Activated naive CD8-positive, alpha-beta T cell treated with anti-CD3 and anti-CD28 coated beads for 36 hours (primary cell): ENCODE measurements at places on chromosomes 5 and 9. TPM values are rescaled to one million over a fixed set of nuclear protein-coding genes. Genes with fewer than 3 reads are reported as not detected.

- no peak for DNase-seq
Measured at GRCh38 chr9:124206391-124206790, 51.4 kb upstream of the NEK6 start.

DNA sequence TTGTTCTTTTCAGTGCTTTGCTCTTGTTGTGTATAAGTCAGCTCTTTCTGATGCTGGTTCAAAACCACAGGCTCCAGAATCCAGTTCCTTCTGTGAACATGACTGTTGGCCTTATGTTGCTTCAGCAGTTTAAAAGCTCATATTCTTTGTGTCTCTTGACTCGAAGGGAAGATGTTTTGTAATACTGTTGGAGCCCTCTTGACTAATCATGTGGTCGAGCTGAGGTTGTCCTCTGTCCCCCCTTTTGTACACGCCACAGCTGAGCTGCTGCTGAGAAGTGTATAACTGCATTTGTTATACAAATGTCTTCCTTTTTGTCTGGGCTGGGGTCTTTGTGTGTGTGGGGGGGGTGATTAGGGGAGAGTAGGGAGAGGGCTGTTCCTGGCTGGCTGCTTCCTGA is 35.8 kb downstream of the SLC36A1 start:
- DNase-seq = no peak

- DNase-seq = no peak
Measured at GRCh38 chr5:139226131-139226530, 28.0 kb upstream of the SIL1 start.

GRCh38 chr5:94196953-94197352 is 421.5 kb downstream of the KIAA0825 start:
- no peak for DNase-seq

DNA sequence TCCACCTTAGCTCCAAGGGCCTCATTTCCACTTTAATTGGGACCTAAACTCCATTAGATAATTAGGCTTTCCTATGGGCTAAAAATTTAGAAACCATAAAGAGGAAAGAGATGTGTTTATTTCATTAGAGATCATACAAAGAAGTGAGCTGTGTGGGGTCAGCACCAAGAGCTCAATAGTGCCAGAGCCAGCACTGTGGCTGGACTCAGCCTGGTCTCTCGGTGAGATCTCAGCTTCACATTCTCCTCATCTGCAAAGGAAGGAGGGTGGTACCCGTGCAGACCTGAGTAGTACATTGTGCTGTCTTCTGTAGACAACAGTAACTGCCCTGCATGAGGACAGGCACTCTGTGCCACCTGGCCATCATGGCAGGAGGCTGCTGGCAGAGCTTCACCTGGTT is 136.1 kb upstream of the EPB41L4A start:
- no peak for DNase-seq

DNA sequence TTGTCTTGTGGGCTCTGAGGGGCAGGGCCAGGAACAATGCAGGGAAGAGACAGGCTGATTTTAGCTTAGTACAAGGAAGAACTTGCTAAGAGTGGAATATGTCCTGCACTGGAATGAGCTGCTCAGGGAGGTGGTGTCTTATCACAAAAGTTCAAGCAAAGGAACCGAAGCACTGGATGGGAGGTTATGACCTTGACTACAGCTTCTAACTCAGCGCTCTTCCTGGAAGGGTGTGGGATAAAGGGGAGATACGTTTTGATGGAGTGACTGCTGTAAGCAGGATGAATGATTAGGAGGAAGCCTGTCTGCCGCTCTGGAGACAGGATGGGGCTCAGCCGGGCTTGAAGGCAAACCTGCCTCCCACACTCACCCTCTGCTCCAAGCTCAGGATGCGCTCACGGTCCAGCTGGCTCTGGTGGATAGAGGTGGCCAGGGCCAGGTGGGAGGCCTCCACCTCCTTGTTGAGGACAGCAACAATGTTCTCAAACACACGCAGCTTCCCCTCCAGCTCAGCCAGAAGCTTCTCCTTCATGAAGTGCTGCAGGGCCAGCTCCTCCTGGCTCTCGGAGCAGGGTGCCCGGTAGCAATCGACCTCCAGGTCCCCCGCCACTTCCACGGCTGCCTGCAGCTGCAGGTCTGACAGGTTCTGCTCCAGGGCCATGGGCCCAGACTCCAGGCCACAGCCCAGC is 13.5 kb downstream of the TRAF1 start:
- no peak for DNase-seq

- no peak for DNase-seq
Measured at GRCh38 chr9:137820161-137820855, 57.3 kb upstream of the CACNA1B start.

DNA sequence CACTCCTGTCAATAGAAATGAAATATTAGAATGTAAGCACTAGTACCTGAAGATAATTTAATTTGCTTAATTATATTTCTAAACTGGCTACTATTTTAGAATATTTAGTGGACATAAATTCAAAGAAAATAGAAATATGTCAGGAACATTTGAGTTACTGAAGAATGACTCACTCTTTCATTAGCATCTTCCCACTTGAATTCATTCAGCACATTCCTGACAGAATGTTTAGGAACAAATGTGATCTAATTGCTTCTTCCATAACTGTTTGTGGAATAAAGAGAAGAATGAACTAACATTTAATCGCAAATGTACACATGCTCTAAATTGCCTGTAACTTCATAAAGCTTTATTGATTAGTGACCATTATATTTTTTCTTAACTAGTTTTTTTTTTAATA is 306.2 kb upstream of the ADAMTSL1 start:
- DNase-seq = no peak

DNA sequence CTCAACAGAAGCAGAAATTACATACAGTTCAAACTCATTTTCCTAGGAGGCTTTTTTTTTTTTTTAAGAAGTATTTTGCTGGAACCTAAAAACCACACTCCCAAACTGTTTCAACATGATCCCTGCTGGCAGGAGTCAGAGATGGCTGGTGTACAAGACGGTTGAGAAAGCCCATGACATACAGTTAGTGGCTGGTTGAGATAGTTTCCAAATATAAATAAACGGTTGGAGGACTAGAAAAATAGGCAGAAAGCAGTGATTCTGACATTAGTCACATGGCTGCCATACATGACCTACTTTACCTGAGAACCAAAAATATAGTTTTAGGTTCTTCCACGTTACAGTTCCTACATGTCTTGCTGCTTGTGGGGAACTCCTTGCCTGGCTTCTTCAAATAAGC is 31.7 kb upstream of the BASP1 start:
- no peak for DNase-seq

DNA sequence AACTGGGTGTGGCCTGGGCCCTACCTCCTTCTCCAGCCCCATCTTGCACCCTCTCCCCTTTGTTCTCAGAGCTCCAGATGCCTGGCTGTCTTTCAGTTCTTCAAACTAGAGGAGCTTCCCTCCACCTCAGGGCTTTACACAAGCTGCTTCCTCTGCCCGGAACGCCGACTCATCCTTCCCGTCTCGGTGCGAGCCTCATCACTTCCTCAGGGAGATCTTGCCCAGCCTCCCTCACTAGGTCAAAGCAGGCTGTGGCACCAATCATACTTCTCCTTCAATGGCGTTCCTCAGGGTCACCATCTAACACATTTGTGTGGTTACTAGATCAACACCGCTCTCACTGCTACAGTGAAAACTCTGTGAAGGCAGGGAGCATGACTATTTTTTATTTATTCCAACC is 56.2 kb upstream of the ZSWIM6 start:
- peak; percentile 21 for DNase-seq

DNA sequence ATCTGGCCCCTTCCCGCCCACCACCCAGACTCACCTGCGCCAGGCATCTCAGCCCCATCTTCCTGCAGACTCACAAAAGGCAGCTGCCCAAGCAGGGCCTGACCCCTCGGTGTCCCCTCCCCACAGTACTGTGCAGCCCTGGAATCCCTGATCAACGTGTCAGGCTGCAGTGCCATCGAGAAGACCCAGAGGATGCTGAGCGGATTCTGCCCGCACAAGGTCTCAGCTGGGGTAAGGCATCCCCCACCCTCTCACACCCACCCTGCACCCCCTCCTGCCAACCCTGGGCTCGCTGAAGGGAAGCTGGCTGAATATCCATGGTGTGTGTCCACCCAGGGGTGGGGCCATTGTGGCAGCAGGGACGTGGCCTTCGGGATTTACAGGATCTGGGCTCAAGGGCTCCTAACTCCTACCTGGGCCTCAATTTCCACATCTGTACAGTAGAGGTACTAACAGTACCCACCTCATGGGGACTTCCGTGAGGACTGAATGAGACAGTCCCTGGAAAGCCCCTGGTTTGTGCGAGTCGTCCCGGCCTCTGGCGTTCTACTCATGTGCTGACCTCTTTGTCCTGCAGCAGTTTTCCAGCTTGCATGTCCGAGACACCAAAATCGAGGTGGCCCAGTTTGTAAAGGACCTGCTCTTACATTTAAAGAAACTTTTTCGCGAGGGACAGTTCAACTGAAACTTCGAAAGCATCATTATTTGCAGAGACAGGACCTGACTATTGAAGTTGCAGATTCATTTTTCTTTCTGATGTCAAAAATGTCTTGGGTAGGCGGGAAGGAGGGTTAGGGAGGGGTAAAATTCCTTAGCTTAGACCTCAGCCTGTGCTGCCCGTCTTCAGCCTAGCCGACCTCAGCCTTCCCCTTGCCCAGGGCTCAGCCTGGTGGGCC is 1.9 kb downstream of the IL13 start:
- DNase-seq = no peak

Gene PCDHB14
- not detected for total RNA-seq

Gene GBGT1
- 1.6 TPM for total RNA-seq

Gene HEMGN
- 1.9 TPM for total RNA-seq

Gene ENG
- 17.7 TPM for total RNA-seq
